RWPE1 (cell line): ENCODE measurements at places on chromosomes 3 and 15.

DNA sequence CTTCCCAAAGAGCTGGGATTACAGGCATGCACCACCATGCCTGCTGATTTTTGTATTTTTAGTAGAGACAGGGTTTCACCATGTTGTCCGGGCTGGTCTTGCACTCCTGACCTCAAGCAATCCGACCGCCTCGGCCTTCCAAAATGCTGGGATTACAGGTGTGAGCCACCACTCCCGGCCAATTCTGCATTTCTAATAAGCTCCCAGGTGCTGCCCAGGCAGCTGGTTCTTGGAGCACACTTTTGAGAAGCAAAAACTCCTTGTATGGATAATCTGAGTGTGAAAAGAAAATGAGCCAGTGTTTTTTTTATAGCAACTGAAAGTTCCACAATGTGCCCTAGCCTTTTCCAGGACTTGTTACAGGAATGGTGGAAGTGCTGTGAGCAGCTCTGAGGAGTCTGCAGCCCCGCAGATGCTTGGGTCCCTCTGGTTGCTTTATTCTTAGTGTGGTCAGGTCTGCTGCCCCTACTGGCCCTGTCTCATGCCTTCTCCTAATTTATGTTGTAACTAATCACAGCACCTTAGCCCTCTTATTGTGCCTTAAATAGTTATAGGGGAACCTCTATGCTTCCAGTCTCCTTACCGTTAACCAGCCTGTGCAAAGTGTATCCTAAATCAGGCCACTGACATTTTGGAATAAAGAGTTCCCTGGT is 13.5 kb upstream of the KCNAB1 start:
- DNase-seq = no peak

DNA sequence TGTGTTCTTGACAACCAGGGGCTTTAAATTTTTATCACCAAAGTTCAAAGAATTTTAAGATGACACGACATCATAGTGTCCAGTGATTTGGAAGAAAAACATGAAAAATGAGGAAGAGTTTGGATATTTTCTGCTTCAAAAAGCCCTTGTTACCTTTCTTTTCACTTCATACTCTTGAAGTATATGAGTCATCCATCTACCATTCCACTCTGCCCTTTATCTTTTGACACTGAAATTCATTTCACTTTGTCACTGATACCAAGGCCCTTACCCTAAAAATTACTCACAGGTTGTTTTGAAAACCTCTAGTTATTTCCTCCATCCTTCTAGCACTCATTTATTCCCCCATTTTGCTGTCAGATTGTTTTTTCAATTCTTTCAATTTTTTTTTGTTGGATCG is 42.7 kb downstream of the OR5H15 start:
- DNase-seq = no peak

DNA sequence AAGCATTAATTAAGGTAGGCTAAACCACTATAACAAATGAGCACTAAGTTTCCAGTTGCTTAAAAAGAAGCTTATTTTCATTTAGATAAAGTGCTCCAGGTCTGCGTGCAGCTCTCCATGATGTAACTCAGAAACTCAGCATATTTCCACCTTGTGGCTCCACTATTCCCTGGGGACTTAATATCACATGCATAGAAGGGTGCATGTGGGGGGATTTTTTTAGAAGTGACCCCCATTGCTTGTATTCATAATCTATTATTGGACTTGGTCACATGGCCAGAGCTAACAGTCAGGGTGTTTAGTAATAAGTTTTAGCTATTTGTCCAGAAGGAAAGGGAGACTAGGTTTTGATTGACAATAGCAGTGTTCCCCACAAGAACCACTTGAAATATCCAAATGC is 86.8 kb downstream of the TMCO5A start:
- no peak for DNase-seq

- no peak for DNase-seq
These were observed 268.0 kb downstream of the NAALADL2 start for GRCh38 chr3:175127075-175127662.

DNA sequence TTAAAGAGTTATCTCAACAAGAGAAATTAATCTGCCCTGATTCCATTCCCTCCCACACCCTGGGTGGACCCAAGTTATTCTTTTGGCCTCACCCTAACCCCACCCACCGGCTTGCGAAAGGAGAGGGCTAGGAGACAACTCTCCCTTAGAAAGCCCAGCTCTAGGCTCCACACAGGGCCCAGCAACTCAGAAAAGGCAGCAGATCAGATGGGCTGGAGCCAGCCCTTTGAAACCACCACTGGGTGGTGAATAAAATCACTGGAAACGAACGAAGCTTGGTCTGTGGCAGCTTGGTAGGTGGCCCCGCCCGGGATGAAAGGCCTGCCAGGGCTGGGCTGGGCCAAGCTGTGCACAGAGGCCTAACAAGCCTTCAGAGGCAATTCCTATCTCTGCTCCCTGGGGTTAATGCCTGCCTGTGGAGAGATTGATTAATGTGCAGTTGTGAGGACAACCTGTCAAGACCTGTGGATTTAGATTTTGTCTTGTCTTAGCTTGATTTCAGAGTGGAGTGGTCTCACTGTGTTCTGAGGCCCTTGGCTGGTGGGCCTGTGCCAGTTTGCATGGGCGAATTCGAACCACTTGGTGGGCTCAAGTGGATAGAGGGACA is 38.8 kb downstream of the BHLHE40 start:
- peak; percentile 41 for DNase-seq

GRCh38 chr15:52112203-52112750 is 298 bp downstream of the BCL2L10 start:
- DNase-seq = no peak

DNA sequence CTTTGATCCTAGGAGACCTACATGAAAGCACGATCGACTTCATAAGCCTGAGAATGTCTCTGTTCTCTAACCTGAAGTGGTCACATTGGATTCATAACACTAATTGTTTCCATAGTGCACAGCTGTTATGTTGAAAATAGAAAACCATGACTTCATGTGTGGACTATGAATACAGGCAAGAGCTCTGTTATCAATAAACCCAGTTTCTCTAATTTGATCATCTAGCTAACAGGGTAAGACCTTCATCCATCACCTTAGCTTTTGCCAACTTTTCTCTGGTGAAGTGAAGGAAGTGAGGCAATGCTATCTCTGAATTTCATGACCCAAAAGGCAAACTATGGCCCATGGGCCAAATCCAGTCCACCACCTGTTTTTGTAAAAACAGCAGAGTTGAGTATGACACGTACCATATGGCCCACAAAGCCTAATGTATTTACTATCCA is 27.2 kb downstream of the ABI3BP start:
- DNase-seq = no peak

GRCh38 chr15:95604634-95605036 is 725.9 kb upstream of the NR2F2 start:
- DNase-seq = peak; percentile 4

GRCh38 chr15:62087671-62088352 is 21.0 kb downstream of the C2CD4A start:
- DNase-seq = no peak

DNA sequence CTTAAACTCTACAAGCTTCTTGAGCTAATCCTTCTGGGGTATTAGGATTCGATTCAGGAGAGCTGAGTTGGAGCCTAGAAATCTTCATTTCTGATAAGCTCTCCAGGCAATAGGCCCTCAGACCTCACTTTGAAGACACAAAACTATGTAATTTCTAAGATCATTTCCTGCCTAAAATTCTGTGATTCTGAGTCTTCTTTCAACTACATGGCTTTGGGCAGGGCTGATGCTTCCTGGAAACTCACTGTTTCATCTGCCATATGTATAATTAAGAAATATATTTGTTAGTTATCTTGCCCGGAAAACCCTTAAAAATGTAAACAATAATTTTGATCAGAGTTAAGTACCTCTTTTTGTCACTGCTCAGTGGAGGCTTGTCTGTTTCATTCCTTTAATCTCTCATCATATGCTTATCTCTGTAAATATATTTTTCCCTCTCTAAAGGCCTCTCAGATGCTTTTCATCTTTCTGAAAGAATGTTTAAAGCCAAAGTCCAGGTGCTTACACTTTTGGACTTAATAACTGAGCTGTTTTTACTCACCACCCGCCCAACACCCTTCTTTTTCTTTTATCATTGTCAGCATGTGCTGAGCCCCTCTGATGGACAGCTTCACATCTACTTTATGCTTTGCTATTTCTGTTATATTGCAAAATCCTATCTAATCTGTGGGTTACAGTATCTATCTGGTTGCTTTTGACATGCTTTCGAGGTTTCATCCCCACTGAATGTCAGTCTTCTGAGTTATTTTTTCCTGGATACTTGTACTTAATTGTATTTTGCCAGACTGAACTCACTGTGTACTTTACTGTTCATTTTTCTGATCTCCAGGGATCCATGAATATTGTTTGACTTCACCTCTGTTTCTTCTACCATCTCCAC is 38.2 kb downstream of the FILIP1L start:
- DNase-seq = no peak

GRCh38 chr3:107740992-107741896 is 218.5 kb downstream of the BBX start:
- DNase-seq = peak; percentile 14
